ENCODE measurements at places on chromosomes 6 and 20.
A peak's percentile ranks its signal among the peaks of the same experiment; 100 is the strongest.

- no peak for DNase-seq
These were observed 260.0 kb downstream of the ARID1B start for GRCh38 chr6:157037165-157037564.

DNA sequence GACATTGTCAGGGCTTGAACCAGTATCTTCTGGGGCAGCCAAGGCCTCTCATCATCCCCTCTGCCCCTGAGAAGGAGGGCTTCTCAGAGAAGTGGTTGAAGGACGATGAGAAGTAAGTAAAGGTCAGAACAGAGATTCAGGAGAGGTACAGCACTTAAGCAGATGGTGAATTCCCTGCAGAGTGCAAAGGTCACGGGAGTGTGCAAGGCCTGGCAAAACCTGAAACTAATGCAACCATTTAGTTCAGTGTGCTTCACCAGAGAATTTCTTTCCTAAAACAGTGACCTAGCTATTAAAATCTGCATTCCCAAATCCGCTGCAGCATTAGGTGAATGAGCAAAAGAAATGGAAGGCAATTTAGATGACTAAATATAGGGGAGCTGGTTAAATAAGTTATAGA is 58.4 kb downstream of the TRERF1 start:
- peak; percentile 8 for DNase-seq

DNA sequence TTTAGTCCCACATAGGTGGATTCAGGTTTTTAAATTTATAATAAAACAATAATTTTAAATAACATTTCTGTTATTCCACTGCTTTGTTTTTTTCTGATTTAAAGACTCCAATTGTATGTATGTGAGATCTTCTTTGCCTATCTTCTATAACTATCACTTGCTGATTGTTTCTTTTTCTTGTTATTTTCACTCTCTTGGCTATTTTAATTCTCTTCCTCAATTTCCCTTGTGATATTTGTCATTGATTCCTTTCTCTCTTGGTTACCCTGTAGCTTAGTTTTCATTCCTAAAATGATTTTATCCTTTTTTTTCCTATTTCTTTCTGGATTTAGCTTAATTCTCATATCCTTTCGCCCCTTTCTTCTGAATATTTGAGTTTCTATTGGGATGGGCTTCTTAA is 227.3 kb upstream of the TENT5A start:
- DNase-seq = no peak

GRCh38 chr6:36230371-36230770 is 33.8 kb downstream of the BRPF3 start:
- no peak for DNase-seq

DNA sequence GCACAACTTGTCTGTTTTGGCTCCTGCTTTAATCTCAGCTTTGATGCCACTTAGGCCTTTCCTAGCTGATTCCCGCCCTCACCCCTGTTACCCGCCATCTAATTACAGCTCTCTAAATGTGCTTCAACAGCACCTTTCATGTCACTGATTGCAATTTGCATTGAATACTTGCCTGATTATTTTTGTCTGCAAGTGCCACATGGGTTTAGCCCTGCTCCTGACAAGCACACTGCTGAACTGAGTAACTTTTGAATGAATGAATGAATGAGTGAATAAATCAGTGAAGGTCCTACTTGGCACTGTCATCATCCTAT is 591 bp upstream of the DCBLD1 start:
- no peak for DNase-seq

DNA sequence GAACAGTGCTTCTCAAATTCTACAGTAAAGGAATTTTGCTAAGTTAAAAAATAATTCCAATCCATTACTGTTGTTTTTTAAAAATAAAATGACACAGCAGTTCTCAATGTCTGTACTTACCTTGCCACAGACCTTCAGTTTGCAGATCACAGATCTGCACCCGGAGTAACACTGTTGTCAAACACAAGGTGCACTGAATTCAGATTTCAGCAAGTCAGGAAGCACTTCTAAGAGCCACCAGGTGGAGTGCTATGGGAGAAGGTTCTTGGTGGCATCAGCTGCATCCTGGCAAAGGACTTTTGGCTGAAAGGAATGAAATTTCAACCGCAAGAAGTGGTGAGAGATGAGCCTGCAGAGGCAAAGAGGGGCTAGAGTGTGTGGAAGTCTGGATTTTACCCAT is 17.4 kb downstream of the RSPH4A start:
- no peak for DNase-seq

GRCh38 chr6:84808491-84809061 is 44.2 kb upstream of the TBX18 start:
- no peak for DNase-seq

- DNase-seq = peak; percentile 31
These were observed 2.6 kb downstream of the FASTKD5 start for GRCh38 chr20:3156811-3157619.

DNA sequence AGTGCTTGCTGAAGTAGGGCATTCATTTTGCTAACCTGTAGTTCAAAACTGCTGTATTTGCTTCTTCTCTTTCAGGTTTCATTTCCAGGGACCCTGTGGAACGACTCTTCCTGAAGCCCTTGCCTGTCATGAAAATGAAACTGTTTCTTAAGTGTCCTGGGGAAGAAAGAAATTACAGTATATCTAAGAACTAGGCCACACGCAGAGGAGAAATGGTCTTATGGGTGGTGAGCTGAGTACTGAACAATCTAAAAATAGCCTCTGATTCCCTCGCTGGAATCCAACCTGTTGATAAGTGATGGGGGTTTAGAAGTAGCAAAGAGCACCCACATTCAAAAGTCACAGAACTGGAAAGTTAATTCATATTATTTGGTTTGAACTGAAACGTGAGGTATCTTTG is 3.4 kb upstream of the NOL7 start:
- no peak for DNase-seq

DNA sequence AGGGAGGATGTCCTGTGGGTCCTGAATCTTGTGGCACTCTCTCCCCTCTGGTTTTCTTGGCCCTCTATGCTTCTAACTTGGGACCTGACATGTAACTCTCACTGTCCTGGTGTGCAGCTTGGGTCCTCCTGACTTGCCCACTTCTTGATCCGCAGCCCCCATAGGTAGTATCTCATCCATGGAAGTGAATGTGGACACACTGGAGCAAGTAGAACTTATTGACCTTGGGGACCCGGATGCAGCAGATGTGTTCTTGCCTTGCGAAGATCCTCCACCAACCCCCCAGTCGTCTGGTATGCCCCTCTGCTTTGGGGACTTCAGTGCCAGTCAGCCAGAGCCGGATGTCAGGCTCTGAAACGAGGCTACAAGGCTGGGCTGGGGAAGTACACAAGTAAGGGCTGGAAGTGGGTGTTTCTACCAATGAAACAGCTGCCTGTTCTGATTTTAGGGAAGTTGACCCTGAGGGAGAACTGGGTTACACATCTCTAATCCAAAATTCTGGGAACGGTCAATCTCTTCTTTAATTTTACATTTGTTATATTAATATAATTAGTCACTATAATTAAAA is 641 bp downstream of the DBNDD2 start:
- no peak for DNase-seq

GRCh38 chr6:106249658-106250057 is 75.9 kb downstream of the ATG5 start:
- DNase-seq = no peak

DNA sequence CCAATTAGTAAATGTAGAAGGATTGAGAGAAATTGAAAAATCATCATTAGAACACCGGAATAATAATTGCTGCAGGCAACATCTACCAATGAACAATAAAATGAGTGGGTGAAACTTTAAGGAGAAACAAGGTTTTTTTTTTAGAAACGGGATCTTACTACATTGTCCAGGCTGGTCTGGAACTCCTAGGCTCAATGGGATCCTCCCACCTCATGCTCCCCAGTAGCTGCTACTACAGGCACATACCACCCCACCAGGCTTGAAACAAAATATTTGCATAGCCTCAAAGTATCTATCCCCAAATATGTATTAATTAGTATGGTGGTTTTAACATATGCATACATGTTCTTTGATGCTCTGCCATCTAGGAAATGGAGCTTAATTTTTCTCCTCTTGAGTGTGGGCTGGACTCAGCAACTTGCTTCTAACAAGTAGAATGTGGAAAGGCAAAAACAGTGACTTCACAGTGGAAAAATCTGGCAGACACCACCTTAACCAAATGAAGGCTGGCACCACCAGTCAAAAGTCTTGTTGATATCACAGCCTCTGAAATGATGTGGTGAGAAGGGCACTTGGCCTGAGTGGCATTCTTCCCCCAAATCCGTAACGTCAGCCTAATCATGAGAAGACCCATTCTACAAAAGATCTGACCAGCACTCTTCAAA is 12.1 kb downstream of the NRSN2 start:
- DNase-seq = no peak

DNA sequence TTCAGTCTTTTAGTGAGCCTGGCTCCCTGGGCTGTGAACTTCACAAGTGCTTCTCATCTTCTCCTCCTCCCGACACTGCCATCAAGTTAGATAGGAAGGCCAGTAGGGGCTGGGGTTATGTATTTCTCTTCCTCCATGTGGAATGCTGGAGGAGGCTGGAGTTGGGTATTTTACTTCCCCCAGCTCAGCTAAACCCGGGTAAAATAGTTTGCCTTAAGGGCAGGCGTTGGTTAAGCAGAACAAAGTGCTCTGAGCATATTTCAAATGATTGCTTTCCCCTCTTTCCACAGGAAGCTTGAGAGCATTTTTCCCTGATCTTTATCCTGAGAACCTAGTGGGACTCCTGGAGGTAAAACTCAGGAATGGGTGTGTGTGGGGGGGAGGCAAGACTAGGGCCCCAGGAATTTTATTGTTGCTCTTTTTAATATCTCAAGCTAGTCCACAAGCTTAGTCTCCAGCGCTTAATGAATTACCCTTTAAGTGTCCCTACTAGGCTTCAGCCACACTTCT is 16.9 kb upstream of the SUPT3H start:
- DNase-seq = no peak

DNA sequence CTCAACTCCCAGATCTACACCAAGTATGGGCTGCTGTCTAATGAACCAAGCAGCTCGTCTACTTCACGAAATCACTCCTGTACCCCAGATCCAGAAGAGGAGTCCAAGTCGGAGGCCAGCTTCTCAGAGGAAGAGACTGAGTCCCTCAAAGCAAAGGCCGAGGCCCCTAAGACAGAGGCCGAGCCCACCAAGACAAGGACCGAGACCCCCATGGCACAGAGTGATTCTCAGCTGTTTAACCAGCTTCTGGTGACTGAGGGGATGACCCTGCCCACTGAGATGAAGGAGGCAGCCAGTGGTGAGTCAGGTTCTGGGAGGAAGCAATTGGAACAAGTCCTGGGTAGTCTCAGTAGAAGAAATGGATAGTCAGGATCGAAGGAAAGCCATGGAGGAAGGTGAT is 5.8 kb downstream of the CUL9 start:
- no peak for DNase-seq

- DNase-seq = no peak
These were observed 225.2 kb downstream of the TBC1D7 start for GRCh38 chr6:13103169-13103568.

- peak; percentile 22 for DNase-seq
These were observed 83.0 kb downstream of the TMEM242 start for GRCh38 chr6:157240059-157240959.

DNA sequence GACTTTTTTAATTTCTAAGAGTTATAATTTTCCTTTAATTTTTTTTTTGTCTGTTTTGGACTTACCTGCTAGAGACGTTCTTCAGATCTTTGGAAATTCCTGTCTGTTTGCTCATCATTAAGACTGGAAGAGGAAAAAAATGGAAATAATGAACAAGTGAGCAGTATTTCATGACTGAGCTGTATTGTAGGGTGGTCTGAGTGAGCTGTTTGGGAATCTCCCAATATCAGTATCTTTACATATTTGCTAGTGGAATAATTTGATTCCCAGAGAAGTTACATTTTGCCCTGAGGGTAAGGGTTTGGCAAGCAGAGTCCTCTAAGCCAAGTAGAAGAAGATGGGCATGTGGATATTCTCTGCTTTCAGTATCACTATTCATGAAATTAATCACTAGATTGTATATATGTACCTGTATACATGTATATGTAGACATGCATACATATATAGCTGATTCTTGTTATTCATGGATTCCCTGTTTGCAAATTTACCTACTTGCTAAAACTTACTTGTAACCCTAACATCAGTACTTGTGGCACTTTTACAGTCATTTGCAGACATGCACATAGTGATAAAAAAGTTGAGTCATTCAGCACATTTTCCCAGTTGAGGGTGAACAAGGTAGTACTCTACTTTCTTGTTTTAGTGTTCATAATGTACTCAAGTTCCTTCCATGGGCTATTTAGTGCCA is 13.5 kb downstream of the ZC2HC1B start:
- no peak for DNase-seq

- no peak for DNase-seq
These were observed 34.4 kb downstream of the DSE start for GRCh38 chr6:116405138-116405537.

DNA sequence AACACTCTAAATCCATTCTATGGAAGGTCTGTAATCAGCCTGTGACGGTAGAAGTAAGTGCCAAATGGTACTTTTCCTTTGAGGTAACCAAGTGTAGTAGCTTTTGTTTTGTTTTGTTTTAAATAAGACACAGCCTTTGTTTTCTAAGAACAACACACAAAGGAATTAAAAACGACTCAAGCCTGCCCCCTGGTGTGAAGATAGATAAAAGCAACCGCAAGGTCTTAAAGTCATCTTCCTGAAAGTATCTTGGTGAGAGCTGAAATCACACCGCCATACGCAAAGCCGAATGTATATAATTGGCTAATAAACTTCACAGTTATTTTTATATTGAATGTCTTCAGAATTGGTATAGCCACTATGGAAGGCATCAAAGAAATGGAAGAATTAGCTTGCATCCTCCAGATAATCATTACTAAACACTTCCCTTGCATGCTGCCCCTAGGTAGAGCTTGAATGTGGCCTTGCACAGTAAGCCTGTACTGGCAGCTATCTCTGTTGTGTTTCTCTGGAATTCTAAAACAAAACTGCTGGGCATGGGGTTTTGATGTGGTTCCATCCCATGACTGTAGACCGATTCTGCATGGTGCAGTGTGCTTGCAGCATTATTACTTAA is 95.6 kb downstream of the LAMP5 start:
- DNase-seq = peak; percentile 55

- DNase-seq = no peak
These were observed 1.7 kb downstream of the SLC2A4RG start for GRCh38 chr20:63741354-63741675.

DNA sequence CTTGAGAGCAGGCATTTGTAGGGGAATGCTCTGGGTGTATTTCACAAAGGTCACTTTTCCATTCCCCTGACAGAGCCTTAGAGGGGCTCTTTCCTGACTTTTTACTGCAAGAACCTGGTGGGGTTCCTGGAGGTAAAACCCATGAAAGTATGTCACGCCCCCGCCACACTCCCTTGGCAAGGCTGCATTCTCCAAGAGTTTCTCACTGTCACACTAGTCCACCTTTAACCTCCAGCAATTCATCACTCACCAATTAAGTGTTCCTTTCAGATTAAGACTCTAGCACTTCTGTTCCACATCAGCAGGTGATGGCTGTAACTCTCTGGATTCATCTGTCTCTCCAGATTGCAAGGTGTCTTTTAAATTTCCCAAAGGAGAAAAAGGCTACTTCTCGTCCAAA is 32.7 kb upstream of the NKX2-4 start:
- no peak for DNase-seq

Data from activated CD4-positive, alpha-beta memory T cell treated with anti-CD3 and anti-CD28 coated beads for 36 hours (primary cell).